ENCODE measurements at places on chromosomes 3 and 15.

- DNase-seq: peak; percentile 44
Measured at GRCh38 chr3:100463002-100463401, 29.4 kb upstream of the TMEM45A start.

- no peak for DNase-seq
Measured at GRCh38 chr3:36740787-36741186, 23.6 kb downstream of the DCLK3 start.

DNA sequence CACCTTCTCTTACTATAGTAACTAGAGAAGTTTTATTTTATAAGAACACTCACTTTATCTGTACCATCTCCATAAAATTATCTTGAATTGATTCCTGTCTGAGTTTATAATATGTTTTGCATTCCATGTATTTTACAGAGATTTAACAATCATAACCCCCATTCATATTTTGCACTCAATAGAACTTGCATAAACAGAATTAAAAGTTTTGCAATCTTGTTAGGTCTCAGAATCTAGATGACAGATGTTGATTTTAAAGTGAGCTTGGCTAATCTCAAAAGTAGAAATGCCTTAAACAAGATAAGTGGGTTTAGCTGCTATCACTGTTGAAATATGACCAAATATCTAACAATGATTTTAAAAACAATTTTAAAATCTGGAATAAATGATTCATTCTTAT is 107.9 kb upstream of the EPHA6 start:
- no peak for DNase-seq

- DNase-seq: no peak
Measured at GRCh38 chr3:39181408-39182335, 10.7 kb downstream of the XIRP1 start.

DNA sequence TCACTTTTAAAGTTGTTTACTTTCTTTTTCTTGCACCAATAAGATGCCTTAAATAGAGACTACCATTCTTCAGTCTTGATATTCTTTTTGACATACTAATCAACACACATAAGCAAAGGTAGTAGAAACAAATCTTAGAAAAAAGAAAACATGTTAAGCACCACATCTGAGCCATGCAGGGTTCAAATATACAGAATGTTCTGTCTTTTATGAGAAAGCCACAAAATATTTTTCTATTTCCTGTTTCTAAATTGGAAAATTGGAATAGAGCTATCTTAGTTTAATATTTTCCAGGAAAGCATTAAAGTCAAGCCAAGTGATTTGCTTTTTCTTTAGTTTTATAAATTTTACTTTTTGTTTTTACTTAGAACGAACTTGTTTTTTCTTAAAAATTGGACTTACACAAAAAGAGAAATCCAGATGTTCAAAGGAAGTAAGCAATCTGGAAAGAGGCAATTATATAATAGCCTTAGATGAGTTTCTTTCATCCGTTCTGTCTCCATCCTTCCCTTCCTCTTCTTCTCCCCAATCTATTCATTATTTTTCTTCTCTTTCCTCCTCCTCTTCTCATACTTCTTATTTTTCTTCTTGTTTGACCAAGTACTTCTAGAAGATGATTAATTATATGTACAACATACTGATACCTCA is 731.7 kb downstream of the SQOR start:
- DNase-seq: no peak

DNA sequence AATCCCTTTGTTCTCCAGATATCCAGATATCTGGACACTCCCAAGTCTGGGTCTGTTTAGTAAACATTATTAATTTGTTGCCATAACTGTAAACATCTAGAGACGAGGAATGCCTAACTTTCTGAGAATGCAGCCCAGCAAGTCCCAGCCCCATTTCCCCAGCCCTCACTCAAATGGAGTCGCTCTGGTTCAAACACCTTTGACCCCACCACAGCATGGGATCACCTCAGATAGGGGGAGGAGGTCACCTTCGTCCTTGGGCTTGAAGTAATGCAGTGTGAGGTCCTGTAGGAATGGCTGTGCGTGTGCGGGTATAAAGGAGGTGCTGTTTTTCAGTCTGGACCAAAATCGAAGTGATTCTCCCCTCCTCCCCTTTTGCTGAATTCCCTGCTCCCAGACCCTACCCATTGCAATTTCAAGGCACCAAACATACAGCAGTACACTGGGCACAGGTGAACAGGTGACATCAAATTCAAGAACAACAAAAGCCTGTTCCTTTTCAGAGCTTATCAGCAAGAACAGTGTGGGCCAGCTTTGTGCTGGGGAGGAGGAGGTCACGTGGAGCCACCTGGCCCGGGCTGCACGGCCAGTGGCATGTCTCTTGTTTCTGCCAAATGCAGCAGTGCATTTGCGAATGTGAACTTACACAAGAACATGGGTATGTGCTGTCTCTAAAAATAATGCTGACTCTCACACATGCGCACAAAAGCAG is 57.5 kb upstream of the TRPM1 start:
- no peak for DNase-seq

DNA sequence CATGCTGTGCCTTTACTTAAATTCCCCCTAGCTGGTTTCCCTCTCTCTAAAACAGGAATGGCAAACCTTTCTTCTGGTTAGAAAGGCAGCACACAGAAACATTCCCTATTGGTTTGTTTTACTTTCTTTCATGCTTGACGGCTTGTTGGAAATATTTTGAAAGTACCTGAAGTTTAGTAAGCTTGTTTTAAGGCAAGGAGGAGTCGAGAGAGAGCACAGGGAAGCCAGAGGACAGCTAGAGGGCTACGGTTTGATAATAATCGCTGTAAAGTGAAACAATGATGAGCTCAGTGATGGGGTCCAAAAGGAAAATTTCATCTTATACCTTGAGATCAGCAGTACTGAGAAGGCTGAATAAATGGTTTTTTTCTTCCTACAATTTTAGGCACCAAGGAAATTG is 64.1 kb downstream of the ATP13A4 start:
- DNase-seq: no peak

GRCh38 chr15:100187677-100188076 is 154.1 kb downstream of the ADAMTS17 start:
- DNase-seq: no peak

GRCh38 chr3:69997631-69998307 is 1.8 kb upstream of the SAMMSON start:
- no peak for DNase-seq

GRCh38 chr3:20066850-20067617 is 26.8 kb downstream of the KAT2B start:
- no peak for DNase-seq

DNA sequence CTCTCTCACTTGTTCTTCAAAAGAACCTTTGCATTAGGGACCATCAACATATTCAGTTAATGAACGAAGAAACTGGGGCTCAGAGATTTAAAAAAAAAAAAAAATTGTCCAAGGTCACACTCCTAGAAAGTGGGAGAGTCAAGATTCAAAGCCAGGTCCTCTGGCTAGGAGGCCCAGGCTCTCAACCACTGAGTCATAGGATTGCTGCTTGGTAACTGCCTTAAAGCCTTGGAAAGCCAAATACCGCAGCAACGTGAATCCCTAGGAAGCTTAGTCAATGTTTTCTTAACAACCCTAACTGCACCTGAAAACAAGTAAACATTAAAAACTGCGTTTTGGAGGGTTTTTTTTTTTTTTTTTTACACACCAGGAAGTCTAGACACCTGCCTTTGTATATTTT is 156.8 kb downstream of the WNT5A start:
- no peak for DNase-seq

GRCh38 chr3:53162672-53163443 is 1.8 kb downstream of the PRKCD start:
- DNase-seq: peak; percentile 48

DNA sequence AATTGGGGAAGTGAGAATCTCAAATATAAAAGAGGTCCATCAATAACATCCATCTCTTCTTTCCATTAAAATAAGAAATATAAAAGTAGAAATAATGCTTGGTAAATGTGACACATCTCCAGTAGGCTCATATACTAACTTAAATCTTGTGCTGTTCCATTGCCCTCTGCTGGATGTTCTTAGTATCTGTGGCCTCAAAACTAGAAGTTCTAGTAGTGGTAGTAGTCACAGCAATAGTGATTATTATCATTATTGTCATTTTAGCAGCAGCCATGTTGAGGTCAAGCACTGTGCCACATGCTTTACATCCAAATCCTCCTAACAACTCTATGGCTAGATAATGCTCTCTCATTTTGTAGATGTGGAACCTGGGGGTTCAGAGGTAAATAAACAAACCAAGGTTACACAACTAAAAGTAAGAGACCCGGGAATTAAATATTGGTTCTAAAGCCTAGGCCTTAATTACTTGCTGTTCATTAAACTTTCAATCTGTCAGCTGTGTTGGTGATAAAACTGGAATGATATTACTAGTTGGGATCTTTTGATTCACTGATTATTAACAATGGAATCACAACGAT is 20.2 kb upstream of the BTLA start:
- DNase-seq: peak; percentile 68

GRCh38 chr15:99108993-99109392 is 4.1 kb downstream of the SYNM start:
- DNase-seq: no peak

- DNase-seq: no peak
Measured at GRCh38 chr3:195388380-195388779, 54.4 kb downstream of the ACAP2 start.

GRCh38 chr15:70720228-70721016 is 42.9 kb downstream of the UACA start:
- DNase-seq: no peak
